ENCODE measurements at places on chromosomes 12 and 14.

DNA sequence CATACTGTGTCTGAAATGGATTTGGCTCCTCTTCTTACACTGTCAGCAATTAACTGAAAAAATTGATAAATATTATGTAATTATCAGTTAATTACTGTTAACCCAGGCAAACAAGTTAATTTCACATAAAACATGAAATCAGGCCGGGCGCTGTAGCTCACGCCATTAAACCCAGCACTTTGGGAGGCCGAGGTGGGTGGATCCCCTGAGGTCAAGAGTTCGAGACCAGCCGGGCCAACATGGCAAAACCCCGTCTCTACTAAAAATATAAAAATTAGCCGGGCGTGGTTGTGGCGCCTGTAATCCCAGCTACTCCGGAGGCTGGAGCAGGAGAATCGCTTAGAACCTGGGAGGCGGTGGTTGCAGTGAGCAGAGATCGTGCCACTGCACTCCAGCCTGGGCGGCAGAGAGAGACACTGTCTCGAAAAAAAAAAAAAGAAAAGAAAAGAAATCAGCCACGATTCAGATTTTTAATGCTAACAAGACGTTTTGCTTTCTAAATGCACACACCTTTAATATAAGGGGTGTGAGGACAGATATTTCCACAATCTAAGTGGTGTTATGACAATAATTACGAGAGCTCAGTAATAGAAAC lies 473 bp upstream of the TMEM19 start:
- no peak for DNase-seq

- no peak for DNase-seq
Measured at GRCh38 chr12:95445884-95446505, 28.0 kb upstream of the METAP2 start.

GRCh38 chr12:125191361-125192087 lies 126.3 kb downstream of the AACS start:
- DNase-seq = no peak

DNA sequence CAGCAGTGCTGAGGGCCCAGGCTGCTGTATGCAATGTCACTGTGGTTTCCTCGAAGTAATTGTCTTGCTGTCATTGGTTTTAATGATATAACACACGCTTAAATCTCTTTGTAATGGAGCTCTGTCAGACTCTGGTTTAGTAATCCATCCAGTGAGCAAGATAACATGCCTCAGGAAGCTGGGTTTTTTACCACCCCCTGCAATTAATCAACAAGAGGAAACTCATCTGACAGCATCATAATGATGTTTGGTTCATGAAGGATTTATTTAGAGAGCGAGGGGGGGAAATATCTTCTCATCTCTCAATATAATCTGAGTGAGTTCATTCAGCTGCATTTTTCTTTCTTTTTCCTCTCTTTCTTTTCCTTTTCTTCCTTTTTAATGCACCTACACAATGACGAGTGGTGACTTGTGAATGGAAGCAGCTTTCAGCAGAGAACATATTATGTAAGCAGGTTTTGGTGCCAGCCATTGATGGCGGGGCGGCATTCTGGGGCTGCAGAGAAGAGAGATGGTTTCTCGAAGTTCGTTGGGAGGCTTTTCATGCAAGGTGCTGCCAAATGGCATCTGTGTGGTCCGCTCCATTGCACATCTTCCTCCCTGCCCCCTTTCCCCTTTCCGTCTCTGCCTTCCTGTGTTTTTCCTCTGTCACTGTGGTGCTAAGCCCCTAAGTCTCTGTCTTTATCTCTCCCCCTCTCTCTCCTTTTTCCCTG lies 6.7 kb downstream of the RPH3A start:
- DNase-seq = no peak

- no peak for DNase-seq
Measured at GRCh38 chr12:50579757-50580267, 75.0 kb downstream of the DIP2B start.

- no peak for DNase-seq
Measured at GRCh38 chr12:121439715-121440114, 39.8 kb downstream of the RNF34 start.

DNA sequence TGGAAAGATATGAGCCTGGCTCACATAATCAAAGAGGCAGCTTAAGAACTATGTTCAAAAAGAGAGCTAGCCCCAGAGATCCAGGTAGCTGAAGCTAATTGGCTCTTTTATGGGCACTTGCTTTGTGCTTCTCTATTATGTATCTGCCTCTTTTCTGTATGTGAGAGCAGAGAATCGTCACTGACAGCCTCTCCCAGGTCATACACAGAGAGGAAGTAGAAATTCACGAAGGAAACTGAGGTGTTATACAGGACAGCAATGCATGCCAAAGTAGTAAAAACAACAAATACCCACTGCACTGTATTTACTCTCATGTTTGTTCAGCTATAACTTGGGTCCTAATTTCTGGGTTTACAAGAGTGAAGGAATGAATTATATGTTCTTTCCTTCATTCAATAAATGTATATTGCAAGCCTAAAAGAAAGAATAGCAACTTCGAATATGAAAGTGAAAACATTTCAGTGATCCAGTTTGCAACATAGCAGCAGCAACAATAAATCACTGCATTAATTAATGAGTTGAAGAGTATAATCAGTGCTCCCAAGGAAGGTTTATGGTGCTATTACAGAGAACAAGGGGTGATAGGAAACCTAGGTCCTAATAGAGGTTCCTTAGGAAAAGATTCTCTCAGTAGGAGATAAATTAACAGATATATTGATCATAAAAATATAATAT lies 47.1 kb upstream of the ATXN7L3B start:
- DNase-seq = no peak

DNA sequence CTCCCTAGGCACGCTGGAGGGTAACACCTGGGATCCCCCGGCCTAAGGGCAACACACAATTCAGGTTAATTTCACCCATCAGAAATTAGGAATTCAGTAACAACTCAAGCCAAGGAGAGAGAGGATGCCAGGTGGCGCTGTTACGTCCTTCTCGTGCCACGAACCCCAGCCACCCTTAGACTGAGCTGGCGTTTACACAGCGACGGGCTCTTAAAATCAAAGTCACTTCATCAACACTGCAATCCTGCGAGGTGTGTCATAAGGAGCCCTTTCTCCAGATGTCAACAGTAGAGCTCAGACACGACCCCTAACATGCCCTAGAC lies 110.6 kb upstream of the TMEM132D start:
- DNase-seq = no peak

DNA sequence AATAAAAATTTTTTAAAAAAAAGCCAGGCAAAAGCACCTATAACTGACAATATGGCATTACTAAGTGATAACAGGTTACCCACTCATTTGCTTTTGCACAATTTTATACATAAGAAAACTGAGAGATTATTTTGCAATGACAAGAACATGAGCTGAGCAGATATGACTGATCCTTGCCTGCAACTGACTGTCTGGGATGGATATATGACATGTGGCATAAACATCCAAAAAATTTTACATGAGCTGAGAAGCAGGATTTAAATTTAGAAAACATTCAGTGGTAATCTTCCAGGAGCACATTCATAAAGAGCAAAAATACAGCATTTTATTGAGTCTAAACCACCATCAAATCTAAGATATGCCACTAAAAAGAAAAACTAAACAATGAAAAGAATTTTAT lies 125.3 kb upstream of the TMEM233 start:
- no peak for DNase-seq

DNA sequence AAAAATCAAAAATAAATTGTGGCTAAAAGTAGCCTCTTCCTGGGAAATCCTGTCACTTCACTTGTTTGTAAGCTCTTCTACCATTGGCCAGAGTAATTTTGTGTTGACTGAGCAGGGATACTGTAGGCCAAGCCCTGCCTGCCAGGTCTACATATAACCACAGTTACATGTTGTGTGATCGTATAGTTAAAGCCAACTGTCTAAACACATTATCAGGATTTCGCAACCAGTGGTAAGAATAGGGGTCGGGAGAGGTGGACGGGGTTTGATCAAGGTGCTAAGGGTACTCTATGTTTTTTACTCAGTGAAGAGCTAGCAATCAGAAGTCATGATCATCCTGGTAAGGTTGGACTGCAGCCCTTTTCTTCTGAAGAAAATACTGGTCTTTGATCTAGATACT lies 13.4 kb downstream of the ANKRD13A start:
- no peak for DNase-seq

GRCh38 chr12:7989827-7990491 lies 42.6 kb upstream of the FOXJ2 start:
- peak; percentile 74 for DNase-seq

GRCh38 chr14:91496790-91497189 lies 13.3 kb downstream of the PPP4R3A start:
- no peak for DNase-seq

DNA sequence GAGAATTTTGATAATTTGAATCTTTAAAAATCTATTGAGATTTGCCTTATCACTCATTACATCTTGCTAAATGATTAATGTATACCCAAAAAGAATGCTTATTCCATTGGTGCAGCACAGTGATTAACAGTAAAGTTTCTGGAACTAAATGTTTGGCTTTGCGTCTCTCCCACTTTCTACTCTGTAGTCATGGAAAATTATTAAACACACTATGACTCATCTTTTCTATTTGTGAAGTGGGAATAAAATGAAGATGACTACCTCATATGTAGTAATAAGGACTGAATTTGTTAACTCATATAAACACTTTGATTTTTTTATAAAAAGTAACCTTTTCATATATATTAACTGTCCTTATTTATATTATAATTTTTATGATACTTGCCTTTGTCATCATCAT lies 118.1 kb downstream of the RERGL start:
- DNase-seq = no peak

GRCh38 chr14:87079416-87079815 lies 913.6 kb downstream of the GALC start:
- DNase-seq = no peak

GRCh38 chr14:89365061-89365801 lies 51.8 kb downstream of the FOXN3 start:
- DNase-seq = peak; percentile 28

DNA sequence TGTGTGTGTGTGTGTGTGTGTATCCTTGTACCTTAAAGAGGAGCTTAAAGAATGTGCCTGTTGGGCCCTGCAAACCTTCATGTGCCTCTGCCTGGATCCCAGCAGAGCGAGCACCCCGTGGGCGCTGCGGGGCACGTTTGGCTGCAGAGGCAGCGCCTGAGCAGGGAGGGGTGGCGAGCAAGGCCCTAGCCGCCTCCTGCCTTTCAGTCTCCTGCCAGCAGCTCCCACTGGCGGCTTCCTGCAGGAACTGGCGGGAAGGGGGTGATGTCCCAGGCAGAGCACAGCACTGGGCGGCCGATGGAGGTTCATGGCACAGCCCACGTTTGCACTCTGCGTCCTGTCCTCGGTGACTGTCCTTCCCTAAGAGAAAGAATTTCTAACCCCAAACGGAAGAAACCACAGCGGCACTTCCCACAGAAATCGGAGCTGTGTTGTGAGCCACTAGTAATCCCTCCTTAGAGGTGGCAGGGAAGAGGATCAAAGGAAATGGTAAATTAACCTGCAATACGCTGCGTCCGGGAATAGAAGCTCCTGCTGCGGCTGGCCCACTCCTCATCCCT lies 19.8 kb downstream of the ZBTB42 start:
- DNase-seq = no peak

- DNase-seq = no peak
Measured at GRCh38 chr14:95466506-95466905, 49.9 kb downstream of the SYNE3 start.

DNA sequence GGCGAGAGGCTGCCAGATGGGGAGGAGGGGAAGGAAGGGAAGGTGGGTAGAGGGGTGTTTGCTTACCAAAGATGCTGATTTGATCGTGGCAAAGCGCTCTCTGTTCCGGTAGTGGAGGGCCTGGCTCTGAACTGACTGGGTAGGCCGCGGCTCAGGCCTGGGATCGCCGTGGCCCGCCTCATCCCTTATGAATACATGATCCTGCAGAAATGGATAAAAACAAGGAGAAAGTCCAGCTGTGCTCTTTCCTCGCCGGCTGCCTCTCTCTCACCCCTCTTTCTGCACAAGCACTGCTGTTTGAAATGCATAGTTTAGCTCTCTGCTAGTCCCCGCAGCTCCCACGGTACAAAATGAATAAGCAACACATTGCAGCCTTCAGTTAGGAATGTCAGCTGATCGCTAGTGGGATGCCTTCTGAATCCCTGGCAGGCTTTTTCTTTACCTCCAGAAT lies 53.8 kb downstream of the PEBP1 start:
- no peak for DNase-seq

- peak; percentile 58 for DNase-seq
Measured at GRCh38 chr14:50875359-50876070, 3.7 kb downstream of the ABHD12B start.

DNA sequence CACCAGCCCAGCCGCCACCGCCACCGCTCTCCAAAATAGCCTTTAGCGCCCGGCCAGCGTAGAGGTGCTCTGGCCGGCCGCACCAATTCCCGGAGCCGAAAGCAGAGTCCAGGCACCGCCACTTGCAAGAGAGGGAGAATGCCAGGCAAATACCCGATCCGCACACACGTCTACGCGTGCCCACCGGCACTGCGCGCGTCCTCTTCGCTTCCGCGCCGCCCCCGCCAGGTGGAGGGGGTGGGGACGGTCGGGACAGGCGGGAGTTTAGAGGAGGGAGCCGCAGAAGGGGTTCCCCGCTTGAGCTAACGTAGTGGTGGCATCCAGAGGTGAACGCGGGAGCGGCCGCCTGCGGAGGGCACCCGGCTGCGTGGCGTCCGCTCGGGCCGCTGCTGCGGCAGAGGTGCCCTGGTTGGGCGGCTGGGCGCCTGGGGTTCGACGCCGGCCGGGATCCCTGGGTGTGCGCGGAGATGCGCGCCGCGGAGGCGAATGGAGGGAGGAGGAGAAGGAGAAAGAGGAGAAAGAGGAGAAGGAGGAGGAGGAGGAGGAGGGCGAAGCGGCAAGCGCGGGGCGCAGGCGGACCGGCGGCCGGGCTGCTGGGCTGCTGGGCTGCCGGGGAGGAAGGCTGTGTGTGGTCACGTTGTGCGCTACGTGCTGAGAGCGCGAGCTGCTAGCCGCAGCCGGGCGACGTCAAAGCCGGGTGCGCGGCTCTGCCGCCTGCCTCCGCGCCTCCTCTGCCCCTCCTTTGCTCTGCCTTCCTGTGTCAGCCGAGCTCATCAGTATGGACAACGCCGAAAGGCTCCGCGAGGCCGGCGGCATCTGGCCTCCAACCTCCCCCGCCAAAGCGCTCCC lies at the start of gene MDGA2:
MDGA2 (minus strand) TSS at position 140 of the 849 bp plus-strand sequence.
- no peak for DNase-seq

- no peak for DNase-seq
Measured at GRCh38 chr12:47877081-47877480, 27.7 kb downstream of the VDR start.

- DNase-seq = no peak
Measured at GRCh38 chr14:88933191-88933590, 108.7 kb downstream of the TTC8 start.

DNA sequence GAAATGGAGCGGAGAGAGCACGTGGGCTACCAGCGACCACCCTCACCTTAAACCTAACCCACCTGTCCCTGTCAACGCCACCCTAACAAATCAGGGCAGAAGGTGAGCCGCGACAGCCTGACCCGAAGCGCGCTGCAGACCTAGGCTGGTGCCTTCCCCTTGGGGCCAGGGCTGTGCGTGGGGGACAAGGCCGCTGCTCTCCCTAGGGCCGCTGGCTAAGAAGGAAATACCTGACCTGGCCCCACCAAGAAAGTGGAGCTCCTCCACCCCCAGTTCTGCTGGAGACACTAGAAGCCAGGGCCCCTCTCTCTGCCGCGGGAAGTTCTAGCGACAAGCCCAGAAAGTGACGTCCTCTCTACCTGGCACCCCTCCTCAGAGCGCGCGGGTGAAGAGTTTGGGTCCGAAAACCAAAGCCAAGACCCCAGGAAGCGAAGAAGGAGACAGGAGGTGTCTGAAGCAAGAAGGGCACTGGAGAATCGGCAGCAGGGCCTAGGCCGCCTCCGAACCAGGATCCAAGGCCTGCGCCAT lies 7.5 kb downstream of the SIX1 start:
- no peak for DNase-seq

GRCh38 chr14:67583711-67584644 lies 16.1 kb downstream of the PIGH start:
- DNase-seq = no peak

GRCh38 chr14:98144964-98145363 lies 1127.0 kb downstream of the BCL11B start:
- no peak for DNase-seq
